ENCODE measurements at places on chromosomes 12 and 14.

DNA sequence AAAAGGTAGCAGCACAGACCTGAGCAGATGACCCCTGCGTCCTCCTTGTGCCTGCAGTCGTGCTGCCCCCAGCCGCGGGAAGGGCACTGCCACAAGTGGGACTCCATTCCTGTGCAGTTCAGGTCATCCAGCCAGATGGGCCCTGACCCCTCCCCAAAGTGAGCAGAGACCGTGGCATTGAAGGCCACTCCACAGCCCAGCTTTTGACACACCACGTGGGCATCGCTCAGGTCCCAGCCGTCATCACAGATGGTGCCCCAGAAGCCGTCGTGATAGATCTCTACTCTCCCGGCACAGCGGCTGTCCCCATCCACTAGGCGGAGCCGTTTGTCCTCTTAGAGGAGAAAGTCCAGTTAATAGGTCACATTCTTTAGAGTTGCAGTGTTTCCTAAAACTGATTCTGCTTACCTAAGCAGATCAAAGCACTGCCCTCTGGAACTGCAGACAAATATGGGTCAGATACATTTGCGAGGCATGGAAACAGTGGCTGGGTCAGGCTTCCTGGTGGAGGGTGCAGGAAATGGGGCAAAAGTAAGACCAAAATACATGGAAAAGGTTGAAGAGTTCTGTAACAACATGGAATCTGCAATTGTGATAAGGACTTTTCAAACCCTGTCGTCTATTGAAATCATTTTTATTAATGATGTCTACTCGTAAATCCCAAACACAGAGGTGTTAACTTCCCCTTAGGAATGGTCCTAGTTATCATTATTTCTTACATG lies 69.4 kb downstream of the CD163L1 start:
- no peak for DNase-seq

DNA sequence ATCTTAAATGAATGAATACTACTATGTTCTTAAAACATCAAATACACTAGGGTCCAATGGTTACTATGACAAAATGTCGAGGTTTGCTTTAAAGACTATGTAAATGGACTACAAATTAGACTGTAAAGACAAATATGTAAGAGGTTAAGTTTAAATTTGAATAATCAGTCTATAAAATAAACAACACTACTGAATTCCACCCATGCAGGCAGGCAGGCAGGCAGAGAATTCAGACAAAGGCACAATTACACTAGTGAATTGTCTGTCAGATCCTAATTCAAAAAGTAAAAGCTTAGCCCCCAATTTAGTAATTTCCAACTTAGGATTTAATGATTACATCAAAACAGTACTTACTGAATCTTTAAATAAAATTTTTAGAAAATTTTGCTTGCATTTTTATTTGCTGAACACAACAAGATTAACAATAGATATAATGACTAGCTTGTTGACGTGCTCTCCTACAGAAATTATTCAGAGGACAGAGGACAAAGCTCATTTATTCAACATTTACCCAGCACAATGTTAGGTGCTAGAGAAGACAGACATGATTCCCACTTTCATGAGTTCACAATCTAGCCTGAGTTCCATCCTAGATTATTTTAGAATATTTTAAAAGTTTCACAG lies 97.4 kb downstream of the CDK17 start:
- DNase-seq: no peak

- no peak for DNase-seq
Measured at GRCh38 chr14:78131201-78131600, 39.0 kb upstream of the NRXN3 start.

DNA sequence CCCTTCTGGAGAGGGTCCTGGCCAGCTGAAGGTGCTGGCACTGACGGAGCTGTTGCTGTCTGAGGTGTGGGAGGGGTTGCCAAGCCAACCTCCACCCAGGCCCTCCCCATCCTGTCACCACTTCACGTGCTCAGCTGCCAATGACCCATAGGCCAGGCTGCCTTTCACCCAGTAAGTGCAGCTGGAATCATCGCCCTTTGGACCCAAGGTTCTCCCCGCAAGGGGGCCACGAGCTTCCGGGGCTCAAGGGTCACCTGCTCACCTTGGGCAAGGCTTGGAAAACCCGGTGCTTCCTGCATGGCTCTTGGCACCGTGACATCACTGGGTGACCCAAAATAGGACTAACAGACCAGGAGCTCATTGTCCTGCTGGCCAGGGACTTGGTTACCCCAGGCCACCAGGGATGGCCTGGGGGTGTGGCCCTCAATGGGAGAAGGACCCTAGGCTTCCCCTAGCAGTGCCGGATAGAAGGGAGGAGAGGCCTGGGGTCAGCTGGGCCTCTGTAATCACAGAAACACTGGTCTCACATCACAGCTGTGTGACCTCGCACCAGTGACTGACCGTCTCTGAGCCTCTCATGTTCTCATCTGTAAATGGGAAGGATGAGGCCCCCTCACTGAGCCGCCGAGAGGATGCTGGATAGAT lies 51.3 kb downstream of the CCDC85C start:
- DNase-seq: no peak

DNA sequence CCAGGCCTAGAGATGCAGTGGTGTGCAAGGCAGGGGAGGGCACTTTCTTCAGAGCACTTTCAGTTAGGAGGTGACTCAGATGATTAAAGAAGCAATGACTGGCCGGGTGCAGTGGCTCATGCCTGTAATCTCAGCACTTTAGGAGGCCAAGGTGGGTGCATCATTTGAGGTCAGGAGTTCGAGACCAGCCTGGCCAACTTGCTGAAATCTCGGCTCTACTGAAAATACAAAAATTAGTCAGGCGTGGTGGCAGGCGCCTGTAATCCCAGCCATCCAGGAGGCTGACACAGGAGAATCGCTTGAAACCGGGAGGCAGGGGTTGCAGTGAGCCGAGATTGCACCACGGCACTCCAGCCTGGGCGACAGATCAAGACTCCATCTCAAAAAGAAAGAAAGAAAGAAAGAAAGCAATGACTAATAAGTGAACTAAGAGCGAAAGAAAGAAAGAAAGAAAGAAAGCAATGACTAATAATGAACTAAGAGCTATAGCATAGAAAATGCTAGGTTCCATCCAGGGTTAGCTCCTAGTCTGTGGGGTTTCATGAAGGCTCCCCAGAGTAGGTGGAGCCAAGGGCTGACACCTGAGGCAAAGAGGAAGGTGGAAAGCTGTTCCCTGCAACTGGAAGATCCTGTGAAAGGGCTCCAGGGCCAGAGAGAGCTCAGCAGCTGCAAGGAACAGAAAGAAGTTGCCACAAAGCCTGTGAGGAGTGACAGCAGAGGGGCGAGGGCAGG lies 334.5 kb downstream of the CACNA1C start:
- DNase-seq: no peak

GRCh38 chr12:92342574-92342973 lies 196.9 kb upstream of the BTG1 start:
- no peak for DNase-seq

GRCh38 chr14:36663404-36664321 lies 2.0 kb downstream of the PAX9 start:
- DNase-seq: no peak

- DNase-seq: no peak
Measured at GRCh38 chr12:90959032-90959431, 4.1 kb upstream of the CCER1 start.
